Glomerular endothelial cell (primary cell): ENCODE measurements at places on chromosomes 6 and 20. TPM values are rescaled to one million over a fixed set of nuclear protein-coding genes. Genes with fewer than 3 reads are reported as not detected.

PHF1 gene
- total RNA-seq: 21.5 and 34.8 TPM in 2 replicates

ZSWIM1 gene
- total RNA-seq: 9.4 and 11.4 TPM in 2 replicates

FAM83C gene
- total RNA-seq: not detected in 2 replicates

PPP1R14C gene
- total RNA-seq: 1.6 and 3.0 TPM in 2 replicates

HSD17B8 gene
- total RNA-seq: 4.0 and 8.0 TPM in 2 replicates

POM121L2 gene
- not detected in 2 replicates for total RNA-seq

IL17F gene
- not detected in 2 replicates for total RNA-seq

TDP2 gene
- 21.7 and 24.2 TPM in 2 replicates for total RNA-seq
